Activated CD8-positive, alpha-beta memory T cell treated with anti-CD3 and anti-CD28 coated beads for 4 hours (primary cell): ENCODE measurements at places on chromosomes 13 and 19.

DNA sequence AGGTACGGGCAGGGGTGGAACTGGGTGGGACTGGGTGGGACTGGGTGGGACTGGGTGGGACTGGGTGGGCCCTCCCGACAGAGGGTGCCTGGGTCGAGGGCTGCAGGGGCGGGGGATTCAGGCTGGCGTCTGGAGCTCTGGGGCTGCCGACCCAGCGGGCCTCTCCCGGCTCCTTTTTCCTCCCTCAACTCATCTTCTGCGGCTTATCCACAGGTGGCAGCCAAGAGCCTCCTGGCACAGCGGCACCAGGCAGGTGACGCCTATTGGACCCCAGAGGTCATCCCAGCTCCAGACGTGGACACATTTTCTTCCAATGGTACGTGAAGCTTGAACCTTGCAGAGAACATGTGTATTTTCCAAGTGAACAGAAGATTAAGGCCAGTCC, 533 bp downstream of the ZNF544 start:
- no peak for DNase-seq

- DNase-seq: no peak
Measured at GRCh38 chr19:34975056-34975455, 11.0 kb upstream of the ZNF792 start.

DNA sequence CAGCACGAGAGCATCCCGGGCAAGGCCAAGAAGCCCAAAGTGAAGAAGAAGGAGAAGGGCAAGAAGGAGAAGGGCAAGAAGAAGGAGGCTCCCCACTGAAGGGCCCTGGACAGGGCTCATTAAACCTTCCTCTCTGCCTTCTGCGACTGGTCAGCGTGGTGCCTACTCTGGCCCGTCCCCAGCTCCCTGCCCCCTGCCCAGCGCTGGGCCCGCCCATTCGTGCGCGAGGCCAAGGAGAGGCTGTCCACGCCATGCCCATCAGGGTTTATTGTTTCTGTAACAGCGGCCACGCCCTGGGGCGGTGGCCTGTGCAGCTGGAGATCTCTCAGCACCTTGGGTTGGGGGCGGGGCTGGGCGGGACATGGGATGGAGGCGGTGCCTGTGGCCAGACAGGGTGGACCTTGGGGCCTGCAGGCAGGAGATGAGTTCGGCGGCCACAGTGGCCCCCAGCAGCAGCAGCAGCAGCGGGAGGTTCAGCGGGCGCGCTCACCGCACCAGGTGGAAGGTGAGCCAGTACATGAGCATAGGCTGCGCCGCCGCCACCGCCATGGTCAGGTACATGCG, 897 bp downstream of the C19orf33 start:
- no peak for DNase-seq

DNA sequence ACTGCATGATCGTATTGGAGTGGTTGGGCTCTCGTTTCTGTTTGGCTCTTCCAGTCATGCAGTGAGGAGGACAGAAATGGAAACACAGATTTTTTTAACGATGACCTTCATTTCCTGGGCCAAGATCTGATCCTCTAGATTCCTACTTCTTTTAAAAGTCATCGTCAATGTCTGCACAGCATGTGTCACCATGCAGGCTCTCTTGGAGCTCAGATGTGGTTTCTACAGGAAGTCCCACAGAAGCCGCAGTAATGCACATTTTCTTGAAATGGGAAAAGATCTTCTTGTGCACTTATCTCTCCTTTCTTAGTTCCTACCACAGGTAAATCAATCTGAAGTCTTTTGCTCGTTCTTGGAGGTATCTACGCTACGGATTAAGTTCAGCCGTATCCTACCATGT, 626.9 kb downstream of the EFNB2 start:
- no peak for DNase-seq

DNA sequence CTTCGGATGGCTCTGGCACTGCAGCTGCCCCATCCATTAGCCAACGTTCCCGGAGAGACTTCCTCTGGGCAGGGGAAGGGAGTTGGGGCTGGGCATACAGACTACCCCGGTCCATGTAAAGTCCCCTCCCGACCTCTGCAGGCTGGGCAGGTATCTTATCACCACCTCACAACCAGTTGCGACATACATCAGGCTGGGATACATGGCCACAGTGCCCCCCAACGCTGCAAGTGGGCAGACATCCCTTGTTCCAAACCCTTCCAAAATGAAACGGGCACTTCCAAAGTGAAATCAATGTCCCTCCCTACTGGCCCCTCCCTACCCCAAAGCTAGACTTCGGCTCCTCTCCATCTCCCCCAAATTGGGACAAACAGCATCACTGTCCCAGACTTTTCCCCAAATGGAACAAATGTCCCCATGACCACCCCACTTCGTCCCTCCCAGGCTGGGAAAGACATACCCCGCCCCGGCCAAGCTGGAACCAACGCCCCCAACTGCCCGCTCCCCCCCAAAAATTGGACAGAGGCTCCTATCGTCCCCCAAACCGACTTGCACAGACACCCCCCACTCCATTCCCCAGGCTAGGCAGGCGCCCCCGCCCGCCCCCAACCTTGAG, 5.0 kb downstream of the PALM3 start:
- DNase-seq: no peak

- DNase-seq: no peak
Measured at GRCh38 chr13:95236774-95237173, 64.5 kb downstream of the ABCC4 start.

- DNase-seq: no peak
Measured at GRCh38 chr13:52405767-52406494, at the start of gene THSD1. Gene THSD1 (minus strand): TSS chr13:52406172. CDS start chr13:52402600, 3,572 bp downstream.

- DNase-seq: no peak
Measured at GRCh38 chr13:92781965-92782690, 444.5 kb upstream of the GPC6 start.

DNA sequence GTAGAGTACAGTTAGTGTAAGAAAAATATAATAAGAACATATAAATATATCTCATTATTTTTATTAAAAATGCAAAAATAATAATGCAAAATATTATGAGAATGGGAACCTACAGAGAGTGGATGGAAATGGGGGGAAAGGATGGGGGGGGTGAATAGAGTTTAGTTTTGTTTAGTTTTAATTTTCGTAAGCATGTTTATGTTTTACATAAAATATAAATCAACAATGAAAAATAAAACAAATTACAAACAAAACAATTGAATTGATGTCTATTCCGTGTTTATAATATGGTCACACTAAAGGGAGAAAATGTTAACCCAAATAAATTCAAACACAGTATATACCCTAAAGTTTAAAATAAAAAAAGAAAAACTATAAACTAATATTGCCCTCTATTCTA, 1717.4 kb upstream of the SPRY2 start:
- DNase-seq: no peak

DNA sequence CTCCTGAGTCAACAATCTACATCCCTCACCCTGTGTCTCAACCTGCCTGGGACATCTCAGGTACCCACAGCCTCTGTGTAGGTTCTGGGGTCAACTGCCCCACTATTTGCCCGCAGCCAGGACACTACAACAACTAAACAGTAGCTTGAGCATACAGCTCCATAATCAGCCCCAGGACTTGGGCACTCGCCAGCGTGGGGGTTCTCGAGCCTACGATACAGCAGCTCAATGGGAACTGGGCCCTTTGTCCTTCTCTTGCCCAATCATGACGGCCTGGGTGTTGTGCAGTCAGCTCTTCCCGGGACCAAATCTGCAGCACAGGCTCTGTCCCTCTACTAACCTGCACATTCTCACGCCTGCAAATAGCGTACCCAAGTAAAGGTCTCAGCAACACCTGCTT, 1.3 kb downstream of the ZNF180 start:
- no peak for DNase-seq

- no peak for DNase-seq
Measured at GRCh38 chr13:32581177-32581786, 5.0 kb upstream of the PDS5B start.

- DNase-seq: no peak
Measured at GRCh38 chr19:18751571-18751970, 39.5 kb downstream of the COMP start.
